ENCODE measurements at places on chromosomes 13 and 19. TPM values are rescaled to one million over a fixed set of nuclear protein-coding genes. Genes with fewer than 3 reads are reported as not detected.
A peak's percentile ranks its signal among the peaks of the same experiment; 100 is the strongest.

Gene ANGPTL8
- total RNA-seq: not detected

Gene NLRP5
- total RNA-seq: not detected

Gene LONP1
- 65.2 TPM for total RNA-seq

Gene TSHZ3
- 0.68 TPM for total RNA-seq

Gene ZNF221
- 0.40 TPM for total RNA-seq

Gene ZNF541
- 0.99 TPM for total RNA-seq

DNA sequence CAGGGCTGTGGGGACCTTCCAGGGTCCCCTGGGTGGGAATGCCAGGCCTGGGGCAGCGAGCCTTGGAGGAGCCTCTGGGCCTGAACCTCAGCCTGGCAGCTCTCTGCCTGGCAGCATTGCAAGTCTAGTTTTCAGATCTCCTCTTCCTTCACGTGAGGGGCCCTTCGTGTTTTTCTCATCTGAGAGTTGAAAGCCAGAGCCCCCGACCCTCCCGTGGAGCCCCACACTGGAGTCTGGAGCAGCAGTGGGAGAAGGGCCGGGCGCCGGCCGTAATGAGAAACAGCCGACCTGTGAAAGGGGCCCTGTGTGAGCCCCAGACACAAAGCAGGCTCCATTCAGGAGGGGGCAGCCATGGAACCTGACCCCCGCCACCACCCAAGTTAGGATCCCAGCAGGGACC lies 19.3 kb downstream of the TMED1 start:
- DNase-seq: no peak

GRCh38 chr19:1266129-1266915 lies 2.8 kb upstream of the CIRBP start:
- DNase-seq: peak; percentile 82

DNA sequence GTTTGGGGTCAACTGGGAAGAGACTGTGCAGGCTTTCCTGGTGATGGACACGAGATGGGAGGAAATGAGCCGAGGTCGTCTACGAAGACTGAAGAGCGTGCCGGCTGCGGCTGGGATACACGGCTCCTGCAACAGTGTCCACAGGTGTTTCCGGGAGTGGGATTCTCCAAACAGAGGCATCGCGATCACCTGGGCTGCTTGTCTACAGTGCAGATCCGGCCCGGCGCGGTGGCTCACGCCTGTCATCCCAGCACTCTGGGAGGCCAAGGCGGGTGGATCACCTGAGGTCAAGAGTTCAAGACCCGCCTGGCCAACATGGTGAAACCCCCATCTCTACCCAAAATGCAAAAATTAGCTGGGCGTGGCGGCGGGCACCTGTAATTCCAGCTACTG lies 11.6 kb upstream of the SLC39A3 start:
- DNase-seq: no peak

GRCh38 chr13:55887561-55887960 lies 1253.2 kb upstream of the PRR20A start:
- no peak for DNase-seq

GRCh38 chr13:42592915-42593900 lies 19.3 kb downstream of the TNFSF11 start:
- no peak for DNase-seq

- no peak for DNase-seq
Measured at GRCh38 chr19:38715555-38715954, 28.7 kb downstream of the CAPN12 start.

GRCh38 chr13:22126433-22127021 lies 455.7 kb downstream of the FGF9 start:
- no peak for DNase-seq

Data from T-helper 17 cell (primary cell).